Ammon's horn (tissue), 1 donor: ENCODE measurements at places on chromosomes 6 and 20.
A peak's percentile ranks its signal among the peaks of the same experiment; 100 is the strongest.

DNA sequence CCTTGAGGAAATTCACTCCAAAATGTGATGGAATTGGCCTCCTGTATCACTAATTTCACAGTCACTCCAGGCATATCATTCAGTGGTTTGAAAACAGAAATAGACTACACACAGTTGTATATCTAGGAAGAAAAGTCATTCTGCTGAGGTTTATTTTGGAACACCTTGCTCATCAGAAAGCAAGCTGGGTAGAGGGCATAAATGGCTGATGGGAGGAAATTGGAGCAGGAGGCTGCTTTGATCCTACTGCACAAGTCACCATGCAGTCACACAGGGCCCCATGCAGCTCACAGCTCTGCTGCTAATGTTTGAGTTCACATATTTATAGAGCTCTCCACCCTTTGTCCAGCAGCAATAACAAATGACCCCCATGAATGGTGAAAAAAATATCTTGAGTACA, 12.3 kb downstream of the NHLRC1 start:
- no peak for DNase-seq

DNA sequence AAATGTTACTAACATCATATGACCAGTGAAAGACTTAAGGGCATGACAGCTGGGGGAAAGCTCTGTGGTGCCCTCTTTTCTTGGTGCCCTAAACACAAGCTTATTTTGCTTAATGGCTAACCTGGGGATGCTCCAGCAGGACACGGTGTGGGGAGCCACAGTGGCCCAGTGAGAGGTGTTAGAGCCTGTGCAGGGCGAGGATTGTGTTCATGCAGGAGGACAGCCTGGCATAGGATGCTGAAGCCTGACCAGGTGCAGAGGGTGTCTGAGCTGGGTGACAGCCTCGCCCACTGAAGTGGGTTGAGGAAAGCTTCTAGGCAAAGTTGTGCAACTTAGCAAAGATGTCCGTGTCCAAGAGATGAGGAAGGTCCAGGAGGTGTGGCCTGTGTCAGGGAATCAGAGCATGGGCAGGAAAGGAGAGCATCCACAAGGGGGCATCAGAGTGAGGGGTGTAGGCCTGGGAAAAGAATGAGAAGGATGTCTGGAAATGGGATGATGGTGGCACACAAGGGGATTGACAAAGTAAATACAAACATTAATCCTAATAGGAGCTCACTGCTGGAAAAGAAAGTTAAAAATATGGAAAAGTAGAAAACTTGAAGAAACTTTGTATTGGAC, 33.9 kb downstream of the SLC17A4 start:
- DNase-seq = peak; percentile 7

- no peak for DNase-seq
Observed at GRCh38 chr6:116629563-116629981, 13.3 kb downstream of the RSPH4A start.

- DNase-seq = no peak
Observed at GRCh38 chr20:45104786-45105185, 3.9 kb upstream of the KCNS1 start.

GRCh38 chr6:109793021-109793420, 101.9 kb downstream of the FIG4 start:
- DNase-seq = no peak
